Muscle of arm (tissue), 14 donors: ENCODE measurements at places on chromosomes 12 and 14. TPM values are rescaled to one million over a fixed set of nuclear protein-coding genes. Genes with fewer than 3 reads are reported as not detected.

The FAM181A gene
- polyA plus RNA-seq, result not detected

- no peak for DNase-seq
These were observed 62.2 kb downstream of the TECPR2 start for GRCh38 chr14:102424923-102425322.

The SERPINA1 gene
- 1.3 TPM for polyA plus RNA-seq

DNA sequence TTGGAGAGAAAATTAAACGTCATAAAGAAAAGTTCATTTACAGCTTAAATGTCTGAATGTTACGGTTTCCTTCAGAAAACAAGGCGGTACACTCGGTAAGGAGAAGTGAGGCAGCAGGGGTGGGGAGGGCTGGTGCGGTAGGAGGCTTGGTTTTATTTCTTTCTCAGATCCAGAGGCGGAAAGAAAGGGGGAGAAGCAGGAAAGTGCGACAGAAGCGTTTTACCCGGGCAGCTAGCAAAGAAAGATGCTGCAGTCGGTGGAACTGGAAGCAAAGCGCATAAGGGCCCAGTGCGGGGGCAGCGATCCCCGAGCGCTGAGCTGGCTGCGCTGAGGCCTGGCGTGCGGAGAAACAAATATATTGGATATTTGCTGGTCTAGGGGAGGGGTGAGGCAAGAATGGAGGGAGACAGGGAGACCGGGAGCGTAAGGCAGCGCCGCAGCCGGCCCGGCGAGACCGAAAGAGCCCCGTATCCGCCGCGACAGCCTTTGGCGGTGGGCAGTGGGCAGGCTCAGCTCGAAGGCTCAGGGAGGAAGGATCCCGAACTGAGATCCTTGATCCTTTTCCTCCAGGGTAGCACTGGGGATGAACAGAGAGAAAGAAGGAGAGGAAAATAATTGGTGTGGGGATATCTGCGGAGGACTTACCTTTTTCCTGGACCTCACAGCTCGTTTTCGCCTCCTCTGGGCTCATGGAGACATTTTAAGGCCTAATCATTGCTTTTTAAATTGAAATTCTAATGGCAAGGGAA, 6.4 kb upstream of the HOXC11 start:
- no peak for DNase-seq

- DNase-seq, result peak; percentile 55
These were observed 505 bp downstream of the RASSF3 start for GRCh38 chr12:64610660-64611340.

The TNS2 gene
- 117 TPM for polyA plus RNA-seq

GRCh38 chr12:13661005-13661887, 320.2 kb downstream of the GRIN2B start:
- peak; percentile 63 for DNase-seq

The BCL11B gene
- 1.3 TPM for polyA plus RNA-seq

The GPX2 gene
- 0.39 TPM for polyA plus RNA-seq
